ENCODE measurements at places on chromosomes 16 and 17.
A peak's percentile ranks its signal among the peaks of the same experiment; 100 is the strongest.

GRCh38 chr17:1899403-1900000 is 69.7 kb downstream of the RPA1 start:
- no peak for DNase-seq

DNA sequence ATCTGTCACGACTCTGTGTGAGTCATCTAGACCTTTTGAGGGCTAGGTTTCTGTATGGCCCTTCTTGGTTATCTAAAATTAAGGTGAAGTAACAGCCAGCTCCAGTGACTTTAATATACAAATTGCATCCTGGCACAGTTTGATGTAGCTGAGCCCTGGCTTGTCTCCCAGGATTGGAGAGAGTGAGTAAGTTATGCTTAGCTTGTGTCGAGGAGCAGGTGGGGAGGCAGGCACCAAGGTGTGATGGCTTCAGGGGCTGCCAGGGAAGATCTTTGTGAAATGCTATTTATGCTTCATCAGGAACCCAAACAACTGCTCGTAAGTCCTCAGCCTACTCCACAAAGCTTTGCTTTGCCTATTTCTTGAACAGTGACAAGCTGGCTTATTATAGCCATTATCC is 261.2 kb downstream of the HS3ST4 start:
- DNase-seq, result no peak

DNA sequence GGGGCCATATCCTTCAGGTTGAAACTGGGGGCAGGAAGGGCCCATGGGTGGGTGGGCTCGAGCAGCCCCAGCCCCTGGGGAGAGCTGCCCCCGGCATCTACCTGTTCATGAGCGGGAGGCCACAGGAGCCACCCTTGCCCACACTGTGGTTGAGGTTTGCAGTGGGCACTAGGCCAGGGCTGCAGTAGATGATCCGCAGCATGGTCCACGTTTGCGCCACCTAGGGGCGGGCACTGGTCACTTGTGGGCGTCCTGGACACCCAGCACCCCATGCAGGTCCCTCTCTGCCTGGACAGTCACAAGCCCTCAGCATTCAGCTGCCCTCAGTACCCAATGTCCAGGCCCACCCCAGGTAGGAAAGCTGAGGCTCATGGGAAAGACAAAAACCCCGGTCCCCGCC is 1.8 kb upstream of the JMJD8 start:
- no peak for DNase-seq

DNA sequence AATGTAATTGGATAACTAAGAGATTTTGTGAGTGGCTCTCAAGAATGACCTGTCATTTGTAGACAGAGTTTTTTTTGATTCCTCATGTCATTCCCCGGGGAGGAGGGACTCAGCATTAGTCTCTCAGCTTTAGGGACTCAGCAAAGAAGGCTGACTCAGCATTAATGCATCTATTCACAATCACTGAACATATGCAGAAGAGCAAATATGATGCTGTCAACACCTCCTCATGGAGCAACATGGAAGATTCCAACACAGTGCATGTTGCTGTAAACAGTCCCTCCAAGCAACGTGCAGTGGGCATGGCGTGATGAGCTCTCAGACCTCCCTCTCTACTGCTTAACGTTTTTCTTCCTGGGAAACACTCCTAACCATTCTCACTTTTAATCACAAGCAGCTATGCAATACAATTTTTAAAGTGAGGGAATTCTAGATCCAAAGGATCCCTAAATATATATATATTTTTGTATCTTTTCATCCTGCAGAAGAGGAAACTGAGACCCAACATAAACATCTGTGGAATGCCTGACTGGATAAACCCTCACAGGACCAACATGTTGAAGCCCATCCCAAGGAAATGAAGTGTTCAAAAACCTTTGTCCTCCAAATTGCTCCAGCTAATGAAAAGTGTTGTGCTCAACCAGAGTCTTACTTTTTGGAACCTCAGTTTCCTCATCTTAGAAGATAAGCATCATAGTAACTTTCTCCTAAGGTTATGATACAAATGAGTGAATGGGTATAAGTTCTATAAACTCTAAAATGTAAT is 38.9 kb downstream of the TMEM100 start:
- no peak for DNase-seq

DNA sequence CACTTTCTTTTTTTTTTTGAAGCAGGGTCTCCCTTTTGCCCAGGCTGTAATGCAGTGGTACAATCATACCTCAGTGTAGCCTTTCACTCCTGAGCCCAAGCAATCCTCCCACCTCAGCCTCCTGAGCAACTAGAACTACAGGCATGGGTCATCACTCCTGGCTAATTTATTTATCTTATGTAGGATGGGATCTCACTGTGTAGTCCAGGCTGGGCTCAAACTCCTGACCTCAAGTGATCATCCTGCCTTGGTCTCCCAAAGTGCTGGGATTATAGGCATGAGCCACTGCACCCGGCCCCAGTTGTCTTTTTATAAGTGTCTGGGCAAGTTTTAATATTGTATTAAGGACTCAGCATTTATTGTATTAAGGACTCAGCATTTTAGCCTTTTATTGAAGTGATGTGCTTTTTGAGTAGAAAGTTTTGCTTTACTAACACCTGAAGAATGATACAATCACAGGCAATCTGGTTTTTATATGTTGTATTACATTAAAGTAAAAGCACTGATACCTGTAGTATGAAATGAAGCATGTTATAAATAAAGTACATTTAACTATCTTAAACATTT is 22.9 kb downstream of the VMP1 start:
- DNase-seq, result no peak

DNA sequence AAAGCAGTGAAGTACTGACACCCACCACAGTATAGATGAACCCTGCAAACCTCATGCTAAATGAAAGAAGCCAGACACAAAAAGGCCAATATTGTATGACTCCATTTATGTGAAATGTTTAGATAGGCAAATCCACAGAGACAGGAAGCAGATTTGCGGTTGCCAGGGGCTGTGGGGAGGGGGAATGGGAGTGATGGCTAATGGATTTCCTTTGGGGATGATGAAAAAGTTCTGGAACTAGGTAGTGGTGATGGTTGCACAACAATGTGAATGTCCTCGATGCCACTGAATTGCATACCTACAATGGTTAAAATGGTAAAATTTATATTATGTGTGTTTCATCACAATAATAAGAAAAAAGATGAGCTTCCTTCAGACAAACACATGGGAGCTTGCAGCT is 28.4 kb upstream of the WFIKKN2 start:
- no peak for DNase-seq

GRCh38 chr17:20092261-20092867 is 83.2 kb downstream of the SPECC1 start:
- DNase-seq, result no peak

DNA sequence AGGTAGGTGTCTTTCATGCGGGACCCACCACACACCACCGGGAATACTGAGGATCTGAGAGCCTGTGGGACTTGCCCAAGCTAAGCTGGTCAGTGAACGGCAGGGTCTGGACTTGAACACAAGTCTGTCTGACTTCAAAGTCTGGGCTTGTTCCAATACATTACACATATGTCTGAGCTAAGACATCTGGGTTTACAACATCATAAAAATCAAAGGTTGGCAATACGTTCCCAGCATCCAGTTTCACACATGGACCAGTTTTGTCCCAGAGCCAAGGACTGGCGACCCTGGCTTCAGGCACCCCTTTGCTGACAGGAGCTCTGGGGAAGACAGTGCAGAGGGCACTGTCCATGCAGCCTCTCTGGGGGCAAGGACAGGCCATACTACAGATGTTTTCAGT is 27.9 kb upstream of the AXIN2 start:
- no peak for DNase-seq

GRCh38 chr17:72702998-72703397 is 389.5 kb downstream of the SLC39A11 start:
- no peak for DNase-seq

GRCh38 chr16:54242199-54242598 is 44.4 kb downstream of the IRX3 start:
- DNase-seq, result no peak

GRCh38 chr16:55001931-55002330 is 71.3 kb downstream of the IRX5 start:
- no peak for DNase-seq

DNA sequence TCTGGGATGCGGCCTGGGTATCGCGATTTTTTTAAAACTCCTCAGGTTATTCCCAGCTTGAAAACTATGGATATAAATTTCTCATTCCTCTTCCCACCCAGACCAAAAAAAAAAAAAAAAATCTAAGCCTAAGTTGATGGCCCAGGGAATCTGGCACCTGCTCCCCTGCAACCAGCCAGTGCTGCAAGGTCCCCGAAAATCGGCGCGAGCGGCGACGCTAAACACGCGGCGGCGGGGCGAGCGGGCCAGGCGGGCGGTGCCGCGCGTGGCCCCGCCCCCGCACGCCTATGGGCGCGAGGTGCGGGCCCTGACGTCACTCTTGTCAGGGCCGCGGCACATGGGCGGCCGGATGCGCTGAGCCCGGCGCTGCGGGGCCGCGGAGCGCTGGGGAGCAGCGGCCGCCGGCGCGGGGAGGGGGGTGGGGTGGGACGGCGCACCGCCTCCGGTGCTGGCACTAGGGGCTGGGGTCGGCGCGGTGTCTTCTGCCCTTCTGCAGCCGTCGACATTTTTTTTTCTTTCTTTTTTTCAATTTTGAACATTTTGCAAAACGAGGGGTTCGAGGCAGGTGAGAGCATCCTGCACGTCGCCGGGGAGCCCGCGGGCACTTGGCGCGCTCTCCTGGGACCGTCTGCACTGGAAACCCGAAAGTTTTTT is at the start of gene HLF:
HLF (plus strand) TSS at position 316 of the 654 bp plus-strand sequence. CDS start 525 bp downstream, outside the sequence.
- DNase-seq, result peak; percentile 83

GRCh38 chr17:19005137-19005773 is 691 bp upstream of the FAM83G start:
- DNase-seq, result no peak

- no peak for DNase-seq
These were observed 86.9 kb downstream of the RBBP6 start for GRCh38 chr16:24626256-24626655.

- DNase-seq, result peak; percentile 46
These were observed at the start of gene PPM1E for GRCh38 chr17:58755577-58756245. TSS of gene PPM1E (plus strand) at chr17:58755854.

- no peak for DNase-seq
These were observed 3.0 kb downstream of the TSPAN10 start for GRCh38 chr17:81640011-81640410.

- peak; percentile 53 for DNase-seq
These were observed 2.1 kb downstream of the SCARF1 start for GRCh38 chr17:1643293-1643998.

GRCh38 chr17:66165537-66166123 is 26.3 kb downstream of the CEP112 start:
- DNase-seq, result no peak

DNA sequence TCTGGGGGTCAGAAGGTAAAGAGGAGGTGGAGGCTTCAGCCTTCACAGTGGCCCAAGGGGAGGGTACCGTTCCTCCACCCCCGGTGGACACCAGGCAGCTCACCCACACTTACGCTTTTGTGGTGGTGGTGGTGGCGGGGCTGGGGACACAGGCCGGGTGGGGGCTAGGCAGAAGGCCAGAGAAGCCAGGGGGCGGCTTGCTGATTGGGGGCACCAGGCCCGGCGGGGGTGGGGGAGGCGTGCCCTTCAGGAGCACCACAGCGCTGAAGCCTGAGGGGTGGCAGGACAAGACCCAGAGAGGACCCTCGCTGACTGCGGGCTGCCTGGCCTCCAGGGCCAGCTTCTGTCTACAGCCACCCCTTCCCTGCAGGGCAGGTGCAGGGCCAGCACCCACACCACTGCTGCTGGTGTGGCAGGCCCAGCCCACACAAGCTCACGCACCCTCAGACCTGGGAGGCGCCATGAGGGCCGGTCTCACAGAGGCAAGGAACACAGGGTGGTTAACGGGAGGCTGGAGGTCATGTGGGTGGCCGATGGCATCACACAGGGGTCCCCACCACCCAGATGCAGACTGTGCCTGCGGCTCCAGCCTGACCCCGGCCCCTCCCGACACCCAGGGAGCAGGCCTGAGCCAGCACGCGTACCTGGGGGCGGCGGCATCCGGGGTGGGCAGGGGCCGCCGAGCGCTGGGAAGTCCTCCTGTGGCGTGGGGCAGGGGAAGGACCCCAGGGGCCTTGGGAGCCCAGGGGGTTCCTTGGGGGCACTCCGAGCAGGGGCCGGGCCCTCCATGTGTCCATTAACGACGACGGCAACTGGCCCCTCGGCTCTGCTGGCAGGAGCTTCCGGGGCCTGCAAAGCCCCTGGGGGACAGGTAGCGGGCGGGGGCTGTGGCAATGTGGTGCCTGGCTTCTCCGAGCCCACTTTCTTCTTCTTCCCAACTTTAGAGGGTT is 9.4 kb downstream of the SYNGR3 start:
- DNase-seq, result no peak

DNA sequence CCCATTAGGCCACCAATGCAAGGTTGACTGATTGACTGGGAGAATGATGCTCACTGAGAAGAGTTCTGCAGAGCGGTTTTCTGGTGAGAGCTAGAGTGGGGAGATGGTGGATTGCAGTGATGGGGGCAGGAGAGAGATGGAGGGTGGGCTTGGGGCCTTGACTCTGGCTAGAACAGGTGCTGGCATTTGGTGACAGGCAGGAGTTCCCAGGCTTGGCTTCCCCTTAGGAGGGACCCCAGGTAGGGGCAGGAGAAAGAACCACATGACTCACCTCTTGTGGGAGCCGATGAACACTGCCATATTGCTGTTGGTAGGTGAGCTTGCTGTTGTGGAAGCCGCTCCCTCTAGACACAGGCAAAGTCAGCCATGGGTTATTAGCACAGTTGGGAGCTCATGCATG is 8.0 kb downstream of the CD300LB start:
- DNase-seq, result no peak

DNA sequence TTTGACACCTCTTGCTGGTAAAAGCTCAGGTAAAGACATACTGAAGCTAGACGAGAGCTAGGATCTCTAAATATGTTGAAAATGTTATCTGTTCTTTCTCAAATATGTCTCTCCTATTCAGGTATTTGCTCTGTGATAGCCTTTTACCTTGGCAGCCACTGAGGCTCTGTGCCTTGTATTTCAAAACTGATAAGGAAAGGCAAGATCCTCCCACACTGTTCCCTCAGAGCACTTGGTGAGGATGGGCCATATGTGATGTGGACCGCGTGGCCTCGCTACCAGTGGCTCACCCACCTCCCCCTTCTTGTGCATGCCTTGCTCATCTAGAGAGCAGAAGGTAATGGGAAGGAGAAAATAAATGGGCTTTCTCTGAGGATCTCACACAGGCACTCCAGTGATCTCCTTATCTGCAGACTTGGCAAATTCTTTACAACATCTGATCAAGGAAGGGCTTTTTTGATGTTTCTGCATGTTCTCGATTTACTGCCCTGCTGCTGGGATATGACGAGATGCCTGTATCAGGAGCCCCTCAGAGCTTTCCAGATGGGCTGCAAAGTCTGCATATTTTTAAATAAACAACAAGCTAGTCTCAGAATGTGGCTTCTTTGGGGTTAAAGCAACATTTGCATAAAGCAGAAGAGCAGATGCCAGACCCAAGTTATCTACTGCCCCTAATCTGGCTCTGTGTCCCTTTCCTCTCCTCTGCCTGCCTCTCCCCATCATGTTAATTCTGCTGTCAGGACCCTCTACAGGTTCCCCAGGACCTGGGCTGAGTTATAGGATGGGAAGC is 16.9 kb downstream of the HOXB1 start:
- DNase-seq, result no peak

- DNase-seq, result no peak
These were observed 442.6 kb downstream of the SHISA9 start for GRCh38 chr16:13344001-13344400.

GRCh38 chr17:75864448-75864871 is 9.3 kb upstream of the WBP2 start:
- peak; percentile 38 for DNase-seq

Measured in activated naive CD4-positive, alpha-beta T cell treated with Interleukin-2 at 50 U/mL for 16 hours (primary cell).